ENCODE measurements at places on chromosomes 12 and 14. TPM values are rescaled to one million over a fixed set of nuclear protein-coding genes. Genes with fewer than 3 reads are reported as not detected.
A peak's percentile ranks its signal among the peaks of the same experiment; 100 is the strongest.

The DEGS2 gene
- total RNA-seq: 0.35 TPM

GRCh38 chr12:53623548-53624385 lies 2.4 kb downstream of the ATF7 start:
- no peaks in the 10 kb centered on the region for H3K27me3 ChIP-seq
- peaks cover 31% of the 10 kb centered on the region for H3K4me1 ChIP-seq
- no peaks in the 10 kb centered on the region for H3K36me3 ChIP-seq
- peak overlapping the region; percentile 82 for H3K27ac ChIP-seq
- H3K4me3 ChIP-seq: no peak overlapping the region

The PTPRR gene
- not detected for total RNA-seq

The EPYC gene
- not detected for total RNA-seq

GRCh38 chr12:85489194-85489593 lies 209.2 kb downstream of the ALX1 start:
- DNase-seq: no peak
- H3K36me3 ChIP-seq: no peaks in the 10 kb centered on the region
- no peak overlapping the region for H3K27ac ChIP-seq
- no peaks in the 10 kb centered on the region for H3K4me1 ChIP-seq
- H3K4me3 ChIP-seq: no peak overlapping the region

GRCh38 chr12:25557830-25558436 lies 4.8 kb upstream of the LMNTD1 start:
- no peaks in the 10 kb centered on the region for H3K4me1 ChIP-seq
- no peak overlapping the region for H3K27ac ChIP-seq
- H3K4me3 ChIP-seq: no peak overlapping the region

Data from CD8-positive, alpha-beta memory T cell (primary cell).